ENCODE measurements at places on chromosomes 13 and 19.

DNA sequence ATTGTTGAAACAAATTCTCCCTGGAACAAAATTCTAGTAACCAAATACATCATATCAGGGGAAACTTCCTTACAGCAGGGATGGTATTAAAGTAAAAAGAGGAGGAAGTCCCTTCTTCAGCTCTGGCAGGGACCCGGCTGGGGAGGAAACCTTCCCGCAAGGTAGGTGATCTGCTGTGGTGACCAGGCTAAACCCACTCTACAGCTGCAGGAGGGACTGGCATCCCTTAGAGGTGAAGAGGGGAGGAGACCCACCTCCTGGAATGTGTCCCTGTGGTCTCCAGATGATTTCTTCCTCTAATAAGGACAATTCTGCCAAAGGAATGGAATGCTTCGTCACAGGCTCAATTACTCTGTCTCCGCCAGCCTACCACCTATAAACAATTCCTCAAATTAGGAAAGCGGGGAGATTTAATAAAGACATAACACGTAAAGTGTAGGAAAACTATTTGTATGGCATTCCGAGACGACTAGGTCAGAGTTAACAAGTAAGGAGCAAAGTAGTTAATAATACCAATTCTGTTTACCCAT lies 637 bp upstream of the PDS5B start:
- no peaks in the 10 kb centered on the region for H3K36me3 ChIP-seq
- H3K4me1 ChIP-seq: 0 out of 2 replicates have a peak, but pooled peaks cover 2% of the 10 kb centered on the region
- peak overlapping the region; percentile 38 for H3K27ac ChIP-seq
- no peaks in the 10 kb centered on the region for H3K27me3 ChIP-seq
- no peak for DNase-seq

DNA sequence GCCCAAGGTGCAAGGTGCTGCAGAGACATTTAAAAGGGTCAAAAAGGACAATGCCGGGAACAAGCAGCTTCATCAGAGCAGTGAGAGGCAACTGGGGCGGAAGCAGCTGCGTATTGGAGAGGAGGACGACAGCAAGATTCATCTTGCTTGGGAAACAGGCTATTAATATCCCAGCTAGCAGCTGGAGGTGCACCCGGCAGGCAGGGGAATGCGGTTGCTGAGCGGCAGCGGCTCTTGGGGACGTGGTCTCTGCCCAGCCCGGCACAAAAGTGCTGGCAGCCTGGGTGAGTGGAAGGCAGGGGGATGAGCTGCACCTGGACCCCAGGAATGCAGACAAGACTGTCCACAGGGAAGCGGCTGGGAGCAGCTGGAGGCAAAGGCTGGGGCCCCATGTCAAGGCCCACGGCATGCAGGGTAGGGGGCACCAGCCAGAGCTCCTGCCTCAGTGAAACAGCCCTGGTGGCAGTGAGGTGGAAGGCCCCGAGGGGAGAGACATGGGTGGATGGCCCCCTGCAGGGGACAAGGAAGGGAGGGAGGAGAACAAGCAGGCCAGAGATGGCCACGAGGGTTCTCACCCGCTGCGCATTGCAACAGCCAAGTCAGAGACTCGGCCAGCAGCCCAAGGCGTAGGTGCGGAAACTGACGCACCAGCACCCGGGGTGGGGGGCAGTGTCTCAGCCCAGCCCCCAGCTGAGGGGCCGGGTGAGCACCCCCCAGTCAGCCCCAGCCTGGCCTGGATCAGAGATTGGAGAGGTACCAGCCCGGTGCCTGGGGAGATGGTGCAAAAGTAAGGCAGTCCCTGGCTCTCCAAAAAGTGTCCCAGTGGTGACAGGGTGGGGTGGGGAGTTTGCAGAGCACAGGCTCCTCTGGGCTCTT lies 34.4 kb downstream of the PEPD start:
- H3K27ac ChIP-seq: no peak overlapping the region
- DNase-seq: no peak
- H3K27me3 ChIP-seq: no peaks in the 10 kb centered on the region
- no peaks in the 10 kb centered on the region for H3K36me3 ChIP-seq
- no peak overlapping the region for H3K4me3 ChIP-seq

DNA sequence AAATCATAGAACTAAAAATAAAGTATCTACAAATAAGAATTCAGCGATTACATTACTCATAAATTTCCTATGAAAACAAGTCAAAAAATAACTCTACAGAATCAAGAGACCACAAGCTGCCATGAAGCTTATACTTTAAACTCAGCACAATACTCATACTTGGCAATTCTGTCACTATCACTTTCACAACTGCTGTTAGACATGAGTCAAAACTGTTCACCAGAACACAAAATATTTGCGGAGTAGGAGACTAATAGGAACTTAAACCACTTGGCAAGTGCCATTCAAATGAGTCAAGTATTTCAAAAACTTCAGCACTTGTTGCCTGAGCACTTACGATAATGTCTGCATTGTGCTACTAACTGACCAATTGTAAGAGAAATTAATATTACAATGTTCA lies 387.8 kb upstream of the GPC6 start:
- no peaks in the 10 kb centered on the region for H3K36me3 ChIP-seq
- H3K4me1 ChIP-seq: peaks cover 11% of the 10 kb centered on the region

GRCh38 chr19:51891193-51891747 lies 3.5 kb upstream of the ZNF577 start:
- H3K27me3 ChIP-seq: no peaks in the 10 kb centered on the region
- no peak for DNase-seq
- no peak overlapping the region for H3K27ac ChIP-seq
- no peak overlapping the region for H3K4me3 ChIP-seq
- H3K36me3 ChIP-seq: no peaks in the 10 kb centered on the region

DNA sequence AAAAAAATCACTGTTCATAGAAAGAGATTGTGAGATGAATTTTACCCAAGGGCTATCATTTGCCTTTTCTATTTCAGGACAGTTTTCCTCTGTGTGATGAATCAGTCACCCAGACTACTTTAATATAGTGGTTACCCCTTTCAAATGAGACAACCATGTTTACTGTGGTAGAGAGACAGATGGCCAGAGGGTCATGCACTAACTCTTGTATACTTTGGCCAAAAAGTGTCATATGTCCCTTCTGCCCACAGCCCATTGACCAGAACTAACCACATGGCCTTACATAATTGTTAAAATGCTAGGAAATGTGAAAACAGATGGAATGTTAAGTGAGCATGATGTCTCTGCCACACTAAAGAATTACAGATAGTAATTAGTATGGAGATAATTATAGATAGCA lies 498.7 kb downstream of the DACH1 start:
- no peaks in the 10 kb centered on the region for H3K36me3 ChIP-seq
- no peaks in the 10 kb centered on the region for H3K4me1 ChIP-seq
- no peak for DNase-seq
- no peak overlapping the region for H3K27ac ChIP-seq
- no peaks in the 10 kb centered on the region for H3K27me3 ChIP-seq

GRCh38 chr13:44713788-44714469 lies 137.8 kb upstream of the TSC22D1 start:
- no peak overlapping the region for H3K27ac ChIP-seq
- H3K4me3 ChIP-seq: no peak overlapping the region
- DNase-seq: no peak
- H3K27me3 ChIP-seq: no peaks in the 10 kb centered on the region
- no peaks in the 10 kb centered on the region for H3K36me3 ChIP-seq

- peaks cover 20% of the 10 kb centered on the region for H3K4me1 ChIP-seq
- no peaks in the 10 kb centered on the region for H3K36me3 ChIP-seq
- no peaks in the 10 kb centered on the region for H3K27me3 ChIP-seq
- peak overlapping the region; percentile 27 for H3K27ac ChIP-seq
- H3K4me3 ChIP-seq: no peak overlapping the region
- no peak for DNase-seq
These were observed 13.2 kb downstream of the LNX2 start for GRCh38 chr13:27607125-27607524.

DNA sequence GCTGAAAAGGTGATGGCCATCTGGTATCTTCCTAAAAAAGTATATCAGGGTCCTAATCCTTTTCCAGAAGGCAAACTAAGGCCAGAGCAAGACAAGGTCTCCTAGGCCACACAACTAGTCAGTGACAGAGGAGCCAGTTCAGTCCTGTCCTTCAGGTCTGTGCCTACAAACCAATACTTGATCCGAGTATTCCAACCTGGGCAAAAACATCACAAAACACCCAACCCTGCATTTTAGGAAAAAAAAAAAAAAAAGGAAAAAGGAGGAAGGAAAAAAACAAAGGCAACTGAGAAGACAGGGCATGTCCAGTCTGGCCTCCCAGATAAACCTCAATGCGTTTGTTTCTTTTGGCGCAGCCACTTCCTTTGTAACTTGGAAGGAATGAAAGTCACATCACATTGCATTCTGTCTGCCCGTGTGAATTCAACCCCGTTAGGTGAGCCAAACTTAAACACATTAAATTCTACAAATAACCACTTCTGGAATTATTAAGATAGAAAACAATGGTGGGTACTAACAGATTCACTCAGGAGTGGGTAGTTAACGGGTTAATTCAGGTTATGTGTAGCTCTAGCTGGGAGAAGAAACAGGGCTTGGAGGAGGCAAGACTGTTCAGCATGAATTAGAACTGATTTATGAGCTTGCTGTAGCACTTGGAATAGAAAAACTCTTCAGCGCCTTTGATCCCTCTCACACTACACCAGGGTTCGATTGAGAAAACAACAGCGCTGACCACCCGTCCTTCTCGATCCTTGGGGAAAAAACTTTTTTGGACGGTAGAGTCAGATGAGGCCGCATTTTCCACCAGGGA lies 43.0 kb upstream of the HNRNPA1L2 start:
- peak overlapping the region; percentile 60 for H3K4me3 ChIP-seq
- H3K27me3 ChIP-seq: no peaks in the 10 kb centered on the region
- no peaks in the 10 kb centered on the region for H3K4me1 ChIP-seq
- H3K36me3 ChIP-seq: no peaks in the 10 kb centered on the region

DNA sequence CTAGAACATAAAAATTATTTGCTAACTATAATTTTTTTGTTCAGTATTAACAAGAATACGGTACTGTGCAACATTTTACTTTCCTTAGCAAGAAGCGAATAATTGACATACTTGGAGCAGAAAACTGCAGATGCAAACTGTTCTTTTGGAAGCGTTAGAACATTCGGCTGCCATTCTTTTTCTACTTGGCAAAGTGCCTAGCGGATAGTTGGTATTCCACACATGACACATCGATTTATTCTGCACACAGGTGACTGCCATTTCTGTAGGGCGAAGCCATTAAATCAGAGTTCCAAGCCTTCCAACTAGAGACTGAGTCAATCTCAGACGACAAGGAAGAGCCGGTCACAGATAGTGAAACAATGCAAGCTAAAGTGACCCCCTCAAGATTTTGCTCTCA lies 117.4 kb downstream of the TRPC4 start:
- no peaks in the 10 kb centered on the region for H3K4me1 ChIP-seq
- H3K4me3 ChIP-seq: no peak overlapping the region
- H3K36me3 ChIP-seq: no peaks in the 10 kb centered on the region
- H3K27ac ChIP-seq: no peak overlapping the region
- no peaks in the 10 kb centered on the region for H3K27me3 ChIP-seq
- no peak for DNase-seq

DNA sequence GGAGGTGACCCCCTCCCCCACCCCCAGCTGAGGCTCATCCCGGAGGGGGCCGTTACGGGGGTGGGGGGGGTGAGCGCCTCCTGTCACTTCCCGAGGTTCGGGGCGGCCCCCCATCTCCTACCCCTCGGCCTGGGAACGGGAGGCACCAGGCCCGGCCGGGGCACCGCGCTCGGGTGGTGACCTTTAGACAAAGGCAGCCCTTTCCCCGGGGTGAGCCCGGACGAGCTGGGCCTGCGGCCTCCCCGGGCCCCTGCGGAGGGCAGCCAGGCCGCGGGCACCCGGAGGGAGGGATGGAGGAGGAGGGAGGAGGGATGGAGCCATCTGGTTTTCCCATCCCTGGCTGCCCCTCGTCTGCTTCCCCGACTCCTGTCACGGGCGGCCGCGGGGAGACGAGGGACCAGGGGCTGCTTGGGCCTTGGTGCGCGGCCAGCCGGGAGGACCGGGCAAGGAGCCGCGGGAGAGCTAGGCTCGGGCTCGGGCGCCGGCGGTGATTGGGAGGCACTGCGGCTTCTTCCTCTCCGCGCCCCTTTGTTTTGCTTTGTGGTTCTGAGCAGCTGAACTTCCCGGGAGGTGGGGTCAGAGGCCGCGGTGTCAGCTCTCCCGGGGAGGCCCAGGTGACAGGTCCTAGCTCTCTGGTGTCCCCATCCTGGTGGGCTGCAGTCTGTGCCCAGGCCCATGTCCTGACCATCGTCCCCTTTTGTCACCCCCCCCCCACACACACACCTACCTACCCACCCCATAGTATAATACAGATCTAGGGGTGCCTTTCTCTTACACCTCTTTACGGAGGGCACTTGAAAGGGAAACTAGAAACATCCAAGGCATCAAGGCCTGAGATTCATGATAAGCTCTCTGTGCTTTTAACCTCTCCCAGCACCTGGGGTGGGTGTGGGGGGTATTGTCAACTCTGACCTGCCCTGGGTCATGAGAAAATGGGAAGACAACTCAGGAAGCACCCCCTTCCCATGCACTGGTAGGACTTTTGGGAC lies 1.3 kb downstream of the BICRA start:
- H3K4me1 ChIP-seq: no peaks in the 10 kb centered on the region
- no peaks in the 10 kb centered on the region for H3K36me3 ChIP-seq
- peak overlapping the region; percentile 27 for H3K27ac ChIP-seq
- H3K4me3 ChIP-seq: peak overlapping the region; percentile 77

- H3K4me1 ChIP-seq: peaks cover 16% of the 10 kb centered on the region
- H3K27ac ChIP-seq: peak overlapping the region; percentile 96
- H3K4me3 ChIP-seq: peak overlapping the region; percentile 99
- peaks cover 6% of the 10 kb centered on the region for H3K36me3 ChIP-seq
- H3K27me3 ChIP-seq: no peaks in the 10 kb centered on the region
- DNase-seq: peak; percentile 75
These were observed 1.0 kb downstream of the PRMT1 start for GRCh38 chr19:49677901-49678674.

- no peak overlapping the region for H3K4me3 ChIP-seq
- H3K36me3 ChIP-seq: no peaks in the 10 kb centered on the region
- DNase-seq: no peak
- H3K4me1 ChIP-seq: no peaks in the 10 kb centered on the region
- H3K27me3 ChIP-seq: no peaks in the 10 kb centered on the region
These were observed 295.8 kb downstream of the TEX29 start for GRCh38 chr13:111616203-111616602.

- no peak overlapping the region for H3K27ac ChIP-seq
- no peak overlapping the region for H3K4me3 ChIP-seq
- H3K4me1 ChIP-seq: peaks cover 12% of the 10 kb centered on the region
- DNase-seq: no peak
- H3K27me3 ChIP-seq: no peaks in the 10 kb centered on the region
- no peaks in the 10 kb centered on the region for H3K36me3 ChIP-seq
These were observed 35.3 kb upstream of the NPAS1 start for GRCh38 chr19:46984077-46985010.

DNA sequence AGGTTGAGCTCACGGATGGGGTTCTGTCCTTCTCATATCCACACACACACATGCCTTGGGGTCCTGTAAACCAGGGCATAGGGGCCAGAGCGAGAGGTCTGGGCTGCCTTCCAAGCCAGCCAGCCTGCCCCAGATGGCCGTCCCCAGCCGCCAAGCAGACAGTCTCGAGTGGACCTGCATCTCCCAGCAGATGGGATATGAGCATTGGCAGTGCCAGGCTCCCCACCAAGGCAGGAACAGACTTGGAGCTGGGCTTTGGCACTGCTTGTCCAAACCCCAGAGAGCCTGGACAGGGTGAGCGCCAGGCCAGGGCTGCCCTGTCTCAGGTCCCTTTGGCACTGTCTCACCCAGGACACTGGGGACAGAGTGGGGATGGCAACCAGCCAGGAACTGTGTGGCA lies 130.4 kb downstream of the DPF1 start:
- no peaks in the 10 kb centered on the region for H3K36me3 ChIP-seq
- no peak overlapping the region for H3K27ac ChIP-seq
- no peaks in the 10 kb centered on the region for H3K27me3 ChIP-seq
- no peaks in the 10 kb centered on the region for H3K4me1 ChIP-seq
- no peak overlapping the region for H3K4me3 ChIP-seq
